ENCODE measurements at places on chromosomes 1 and 21.

DNA sequence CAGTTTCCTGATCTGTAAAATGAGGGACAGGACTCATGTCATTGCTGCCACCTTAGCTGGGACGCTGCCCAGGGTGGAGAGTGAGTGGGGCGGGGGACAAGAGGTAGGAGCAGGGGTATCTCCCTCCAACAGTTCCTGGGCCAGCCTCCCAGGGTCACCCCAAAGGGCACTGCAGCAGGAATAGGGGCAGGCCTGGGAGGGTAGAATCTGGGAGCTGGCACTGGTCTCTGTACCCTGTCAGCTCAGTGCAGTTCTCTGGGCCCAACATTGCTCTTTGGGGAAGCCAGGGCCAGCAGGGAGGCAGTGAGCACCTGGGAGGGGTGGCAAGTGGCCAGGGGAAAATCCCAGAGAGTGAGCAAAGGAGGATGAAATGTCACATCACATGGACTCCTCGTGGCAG lies 55.8 kb downstream of the ELK4 start:
- DNase-seq: no peak

GRCh38 chr1:31843506-31843905 lies 27.7 kb upstream of the SPOCD1 start:
- DNase-seq: no peak

GRCh38 chr1:20873311-20873710 lies 86.2 kb upstream of the HP1BP3 start:
- DNase-seq: no peak

DNA sequence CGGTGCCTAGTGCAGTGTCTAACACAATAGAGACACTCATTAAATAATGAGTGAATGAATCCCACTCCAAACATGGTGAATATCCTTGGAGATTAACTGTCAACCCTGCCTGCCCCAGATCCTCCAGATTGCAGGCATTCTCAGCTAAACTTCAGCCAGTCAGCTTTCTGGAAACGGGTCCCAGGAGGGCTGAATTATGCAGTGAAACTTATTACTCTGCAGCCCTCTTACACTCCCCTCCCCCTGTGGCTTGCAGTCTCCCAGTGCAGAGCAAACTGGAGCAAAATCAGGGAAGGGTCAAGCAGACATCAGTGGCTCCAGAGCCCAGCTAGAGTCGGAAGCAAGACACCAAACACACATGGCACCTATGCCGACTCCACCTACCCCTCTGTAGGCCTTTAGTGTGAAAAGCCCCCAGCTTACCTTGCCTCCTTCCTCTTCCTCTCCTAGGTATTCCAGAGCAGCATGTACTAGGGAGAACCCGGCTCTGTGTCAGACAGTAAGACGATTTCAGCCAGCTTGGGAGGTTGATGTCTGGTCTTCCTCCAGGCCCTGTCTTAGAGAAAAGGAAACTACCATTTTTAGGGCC lies 6.5 kb upstream of the RGS16 start:
- no peak for DNase-seq

DNA sequence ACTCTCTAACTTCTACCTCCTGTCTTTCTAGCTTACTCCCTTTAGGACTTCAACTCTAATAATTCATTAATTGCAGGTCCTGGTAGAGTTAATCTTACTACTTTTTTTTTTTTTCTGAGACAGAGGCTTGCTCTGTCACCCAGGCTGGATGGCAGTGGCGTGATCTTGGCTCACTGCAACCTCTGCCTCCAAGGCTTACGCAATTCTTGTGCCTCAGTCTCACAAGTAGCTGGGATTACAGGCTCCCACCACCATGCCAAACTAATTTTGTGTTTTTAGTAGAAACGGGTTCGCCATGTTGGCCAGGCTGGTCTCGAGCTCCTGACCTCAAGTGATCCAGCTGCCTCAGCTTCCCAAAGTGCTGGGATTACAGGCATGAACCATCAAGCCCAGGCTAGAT lies 15.7 kb downstream of the BTBD8 start:
- no peak for DNase-seq

DNA sequence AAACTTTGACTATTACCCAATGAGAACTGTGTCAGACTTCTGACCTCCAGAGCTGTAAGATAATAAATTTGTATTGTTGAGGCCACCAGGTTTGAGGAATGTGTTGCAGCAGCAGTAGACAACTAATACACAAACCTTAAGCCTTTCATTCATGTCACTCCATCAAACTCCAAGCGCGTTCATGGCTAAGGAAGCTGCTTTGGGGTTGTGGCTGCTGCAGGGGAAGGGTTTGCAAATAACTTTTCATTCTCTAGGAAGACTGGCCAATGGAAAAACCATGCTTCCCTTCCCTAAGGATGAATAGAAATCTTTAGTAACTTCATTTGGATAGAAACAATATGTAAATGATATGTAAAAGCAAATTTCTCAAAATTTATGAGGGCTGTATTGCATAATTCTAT lies 170.4 kb downstream of the RHOU start:
- DNase-seq: no peak

All from immature natural killer cell (primary cell).